Activated naive CD4-positive, alpha-beta T cell treated with anti-CD3 and anti-CD28 coated beads for 36 hours (primary cell): ENCODE measurements at places on chromosomes 3 and 15. TPM values are rescaled to one million over a fixed set of nuclear protein-coding genes. Genes with fewer than 3 reads are reported as not detected.

Gene HRG
- not detected for total RNA-seq

DNA sequence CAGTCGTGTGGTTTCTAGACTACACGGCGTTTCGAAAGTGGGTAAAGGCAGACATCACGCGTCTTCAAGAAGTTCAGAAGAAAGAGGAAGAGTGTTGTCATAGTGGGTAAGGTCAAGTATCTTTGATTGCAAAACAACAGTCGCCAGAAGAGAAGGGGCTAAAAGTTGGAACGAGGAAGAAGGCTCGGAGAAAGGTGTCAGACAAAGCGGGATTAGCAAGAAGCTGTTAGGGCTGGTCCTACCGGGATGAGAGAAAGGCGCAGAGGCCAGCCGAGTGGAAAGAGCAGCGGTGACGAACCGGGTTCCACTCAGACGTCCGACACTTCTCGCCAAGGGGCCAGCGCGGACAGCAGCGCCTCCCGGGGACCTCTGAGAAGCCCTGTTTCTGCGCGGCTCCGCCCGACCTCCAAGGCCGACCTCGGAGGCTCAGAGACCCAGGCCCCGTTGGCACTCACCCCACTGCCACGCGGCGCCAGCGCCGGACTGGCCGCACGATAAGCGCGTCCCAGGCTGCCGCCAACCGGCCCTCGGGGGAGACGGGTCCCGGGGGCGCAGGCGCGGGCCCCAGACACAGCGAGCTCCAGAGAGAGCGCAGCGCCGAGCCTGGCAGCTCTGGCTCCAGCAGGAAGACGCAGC is 436 bp downstream of the ADPGK start:
- DNase-seq = peak; percentile 56

GRCh38 chr3:60475096-60475495 is 776.2 kb downstream of the FHIT start:
- DNase-seq = no peak

GRCh38 chr15:42650208-42651066 is 75.0 kb downstream of the STARD9 start:
- peak; percentile 84 for DNase-seq

DNA sequence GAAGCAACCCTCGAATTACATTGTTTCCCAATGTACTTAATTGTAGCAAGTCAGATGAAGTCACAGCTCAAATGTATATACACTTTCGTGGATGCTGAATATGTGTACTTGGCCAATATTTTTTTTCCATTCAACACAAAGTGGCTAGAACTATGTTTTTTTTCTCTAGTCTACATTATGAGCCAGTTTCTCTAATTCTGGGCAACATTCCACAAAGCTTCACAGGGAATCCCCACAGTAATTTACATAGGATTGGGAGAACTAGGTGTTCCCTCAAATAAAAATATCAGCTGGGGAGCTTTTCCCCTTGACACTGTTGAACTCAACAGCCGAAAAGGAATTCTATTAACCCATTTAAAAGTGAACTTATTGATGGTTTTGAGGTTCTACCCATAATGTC is 493.1 kb downstream of the MECOM start:
- no peak for DNase-seq

DNA sequence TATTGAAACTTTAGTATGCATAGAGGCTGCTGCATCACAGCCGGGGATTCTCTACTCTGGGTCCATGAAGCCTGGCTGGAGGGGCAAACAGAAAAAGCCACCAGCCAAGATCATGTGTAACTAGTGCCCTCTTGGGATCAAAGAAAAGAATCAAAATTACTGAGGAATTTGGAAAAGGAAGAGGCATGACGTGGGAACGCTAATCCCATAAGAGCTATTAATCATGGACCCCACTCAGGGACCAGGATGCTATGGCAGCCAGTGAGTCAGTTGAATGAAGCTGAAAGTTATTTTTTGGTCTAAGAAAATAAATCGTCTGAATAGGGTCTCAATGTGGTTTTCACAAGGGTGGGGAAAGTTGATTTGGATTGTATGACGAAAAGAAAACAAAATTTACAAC is 1165.1 kb downstream of the ROBO2 start:
- no peak for DNase-seq
